ENCODE measurements at places on chromosomes 2 and 18. TPM values are rescaled to one million over a fixed set of nuclear protein-coding genes. Genes with fewer than 3 reads are reported as not detected.

Gene ST6GAL2
- total RNA-seq, result 319 TPM

Gene PNO1
- 20.7 TPM for total RNA-seq

Gene FSHR
- not detected for total RNA-seq

Gene TXNDC2
- 0.28 TPM for total RNA-seq

Gene ASPRV1
- 1.2 TPM for total RNA-seq

Gene GPAT2
- not detected for total RNA-seq

Gene ABHD3
- 6.8 TPM for total RNA-seq

Gene EFR3B
- 2.4 TPM for total RNA-seq

DNA sequence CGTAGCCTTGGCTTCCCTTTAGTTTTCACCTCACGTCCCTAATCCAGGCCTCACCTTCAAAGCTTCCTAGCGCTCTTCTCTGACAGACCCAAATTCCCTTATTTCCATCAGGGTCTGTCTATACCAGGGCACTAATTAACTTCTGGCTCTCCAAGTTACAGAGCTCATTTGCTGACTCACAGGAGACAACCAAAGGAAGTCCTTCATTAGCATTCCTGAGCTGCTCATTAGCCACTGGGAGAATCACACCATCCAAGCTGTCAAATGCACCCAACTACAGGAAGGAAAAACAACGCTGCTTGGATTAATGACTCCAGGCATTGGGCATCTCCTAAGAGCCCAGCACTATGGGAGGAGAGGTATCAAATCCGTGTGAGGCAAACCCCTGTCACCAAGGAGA, 109.8 kb upstream of the ALK start:
- no peak for DNase-seq

DNA sequence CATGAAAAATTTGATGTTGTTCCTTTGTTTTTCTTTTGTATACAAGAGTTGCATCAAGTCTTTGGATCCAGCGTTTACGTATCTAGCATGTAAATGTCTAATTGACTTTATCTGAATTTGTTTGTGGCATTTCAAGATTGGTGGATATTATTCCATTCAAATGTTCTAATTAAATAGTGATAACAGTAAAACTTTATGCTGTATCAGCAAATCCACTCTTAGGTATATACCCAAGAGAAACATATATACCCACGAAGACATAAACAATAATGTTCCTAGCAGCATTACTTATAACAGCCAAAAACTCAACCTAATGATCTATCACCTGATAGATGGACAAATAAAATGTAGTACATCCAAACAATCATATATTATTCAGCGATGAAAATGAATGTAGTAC, 579.4 kb upstream of the LRATD1 start:
- no peak for DNase-seq

DNA sequence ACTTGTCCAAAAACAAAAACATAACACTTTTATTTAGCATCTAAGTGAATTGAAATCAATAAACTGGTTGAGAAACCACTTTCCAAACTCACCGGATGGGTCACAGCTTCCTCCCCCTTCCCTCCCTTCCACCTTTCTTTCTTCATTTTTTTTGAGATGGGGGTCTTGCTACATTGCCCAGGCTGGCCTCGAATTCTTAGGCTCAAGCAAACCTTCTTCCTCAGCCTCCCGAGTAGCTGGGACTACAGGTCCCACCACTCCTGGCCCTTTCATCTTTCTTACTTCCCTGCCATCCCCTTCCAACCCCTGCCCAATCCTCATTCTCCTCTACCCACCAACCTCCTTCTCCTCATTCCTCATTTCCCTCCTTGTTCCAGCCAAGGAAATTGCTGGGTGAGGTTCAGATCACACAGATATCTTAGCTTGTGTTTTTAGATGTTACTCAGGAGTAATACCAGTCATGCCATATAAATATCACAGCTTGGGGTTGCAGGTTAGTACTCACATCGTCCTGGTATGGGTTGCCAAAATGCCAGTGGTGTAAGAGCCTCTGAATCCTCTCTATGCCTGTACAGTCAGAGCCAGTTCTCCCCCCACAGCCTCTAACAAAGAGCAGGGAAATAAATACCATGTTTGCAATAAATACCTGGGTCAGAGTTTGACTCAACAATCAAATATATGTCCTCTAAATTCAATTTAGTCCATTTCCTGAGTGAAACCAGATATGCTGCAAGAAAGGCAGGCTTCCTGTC, 132.7 kb upstream of the NDUFV2 start:
- no peak for DNase-seq

DNA sequence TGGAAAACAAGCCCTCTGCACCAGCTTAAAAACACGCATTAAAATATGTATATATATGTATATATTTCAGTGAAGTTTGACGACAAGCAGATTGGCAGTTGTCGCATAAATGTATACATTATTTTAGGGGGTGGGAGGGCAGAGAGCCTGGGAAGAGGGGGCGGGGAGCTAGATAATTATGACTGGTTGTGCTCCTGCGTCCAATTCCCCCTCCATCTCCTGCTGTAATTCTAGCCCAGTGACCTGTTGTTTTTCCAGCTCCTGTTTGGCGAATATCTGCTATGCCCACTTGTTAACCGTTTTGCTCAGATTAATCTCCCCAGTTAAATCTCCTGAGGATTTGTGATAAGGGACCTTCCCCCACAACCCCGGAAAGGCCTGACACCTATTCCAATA, 656 bp downstream of the UNC80 start:
- DNase-seq, result no peak

DNA sequence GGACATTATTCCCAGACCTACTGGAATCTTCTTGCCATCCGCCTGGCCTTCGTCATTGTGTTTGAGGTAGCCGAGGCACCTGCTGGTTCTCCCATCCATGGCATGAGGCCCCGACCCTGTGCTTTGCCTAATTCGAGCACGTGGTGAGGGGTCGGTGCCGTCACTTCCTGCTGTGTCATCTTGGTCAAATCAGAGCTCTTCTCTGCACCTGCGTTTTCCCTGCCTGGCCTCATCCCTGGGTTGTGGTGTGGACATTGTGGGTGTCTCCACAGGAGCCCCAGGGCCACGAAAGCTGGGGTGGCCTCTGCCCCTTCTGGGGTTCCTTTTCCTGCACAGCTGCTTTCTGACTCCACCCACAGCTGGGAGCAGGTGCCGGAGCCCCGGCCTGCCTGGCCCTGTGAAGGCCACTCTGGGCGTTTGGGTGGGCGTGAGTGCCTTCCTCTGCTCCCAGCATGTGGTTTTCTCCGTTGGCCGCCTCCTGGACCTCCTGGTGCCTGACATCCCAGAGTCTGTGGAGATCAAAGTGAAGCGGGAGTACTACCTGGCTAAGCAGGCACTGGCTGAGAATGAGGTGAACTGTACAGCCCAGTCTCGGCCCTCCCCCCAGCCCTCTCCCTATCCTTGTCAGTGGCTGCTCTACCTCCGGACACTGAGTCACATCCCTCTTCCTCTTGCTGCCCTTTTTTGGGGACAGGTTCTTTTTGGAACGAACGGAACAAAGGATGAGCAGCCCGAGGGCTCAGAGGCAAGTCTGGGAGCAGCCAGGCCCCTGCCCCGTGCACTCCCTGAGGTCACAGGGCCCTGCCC, 34.9 kb downstream of the ANO7 start:
- peak; percentile 81 for DNase-seq

All from chondrocyte (in vitro differentiated cells).